ENCODE measurements at places on chromosomes 2 and 18.

- DNase-seq = no peak
These were observed 39.6 kb upstream of the PDK1 start for GRCh38 chr2:172516299-172516698.

GRCh38 chr18:32530947-32531651 is 60.4 kb upstream of the GAREM1 start:
- no peak for DNase-seq

DNA sequence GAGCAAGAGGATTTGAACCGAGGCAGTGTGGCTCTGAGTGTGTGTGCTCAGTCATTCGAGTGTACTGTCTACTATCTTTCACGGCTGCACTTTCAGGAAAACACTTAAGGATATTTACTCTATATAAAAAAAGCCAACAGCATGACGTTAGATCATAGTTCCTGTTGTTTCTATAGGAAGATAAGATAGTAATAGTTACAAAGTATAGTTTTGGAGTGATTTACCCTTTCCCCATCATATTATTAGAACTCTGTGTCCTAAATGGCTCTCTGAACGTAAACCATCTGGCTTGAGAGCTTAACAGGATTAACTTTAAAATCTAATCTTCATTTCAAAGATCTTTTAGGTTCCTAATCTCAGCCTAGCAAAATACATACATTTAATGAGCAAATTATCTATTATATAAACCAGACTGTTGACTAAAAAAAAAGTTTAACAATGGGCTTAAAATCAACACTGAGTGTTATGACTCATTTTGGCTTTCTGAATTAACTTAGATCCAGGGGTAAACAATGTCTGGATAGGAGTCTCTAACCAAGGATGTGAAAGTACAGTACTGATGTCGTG is 150.3 kb upstream of the DNMT3A start:
- DNase-seq = no peak

- DNase-seq = no peak
These were observed 20.9 kb downstream of the MMADHC start for GRCh38 chr2:149566652-149567051.

GRCh38 chr18:25125680-25126079 is 226.3 kb downstream of the ZNF521 start:
- no peak for DNase-seq

DNA sequence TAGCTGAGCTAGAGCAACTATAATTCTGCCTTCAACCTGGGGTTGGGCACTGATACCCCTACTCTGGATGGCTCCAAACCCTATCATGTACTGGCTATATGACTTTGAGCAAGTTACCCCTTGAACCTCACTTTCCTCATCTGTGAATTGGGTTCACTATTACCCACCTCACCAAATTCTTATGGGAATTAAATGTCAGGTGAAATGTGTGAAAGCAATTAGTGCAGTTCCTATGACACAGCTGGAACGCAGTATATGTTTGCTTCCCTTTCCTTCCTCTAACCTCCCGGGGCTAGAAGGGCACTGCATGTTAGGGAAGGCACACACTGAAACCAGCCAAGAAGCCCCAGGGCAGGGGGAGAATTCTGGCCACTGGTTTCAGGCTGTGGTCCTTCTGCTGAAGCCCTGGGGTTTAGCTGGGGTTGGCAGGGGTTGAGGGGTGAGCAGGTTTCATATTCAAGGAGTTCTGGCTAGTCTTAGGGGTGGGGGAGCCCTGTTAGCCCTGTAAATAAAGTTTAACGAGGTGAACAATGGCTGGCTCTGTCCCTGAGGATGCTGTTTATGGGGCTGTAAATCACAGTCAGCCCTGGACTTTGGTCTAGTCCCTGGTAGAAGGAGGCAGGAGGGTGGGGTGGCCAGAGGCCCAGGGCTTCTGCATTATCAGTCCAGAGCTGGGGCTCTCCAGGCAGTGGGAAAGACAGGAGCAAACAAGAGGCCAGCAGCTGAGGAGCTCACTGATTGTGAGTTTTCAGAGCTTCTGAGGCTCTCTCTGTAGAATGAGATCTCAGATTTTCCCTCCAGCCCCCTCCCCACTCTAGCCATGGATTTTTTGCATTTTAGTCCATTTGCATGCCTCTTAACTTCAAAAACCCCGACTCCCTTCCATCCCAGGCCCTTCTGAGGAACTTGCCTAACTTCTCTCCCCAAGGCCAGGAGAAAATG is 8.0 kb downstream of the PKDCC start:
- DNase-seq = no peak

GRCh38 chr18:40272630-40273231 is 1682.3 kb upstream of the PIK3C3 start:
- no peak for DNase-seq

- no peak for DNase-seq
These were observed 407.1 kb downstream of the SLC4A3 start for GRCh38 chr2:220034426-220035130.

DNA sequence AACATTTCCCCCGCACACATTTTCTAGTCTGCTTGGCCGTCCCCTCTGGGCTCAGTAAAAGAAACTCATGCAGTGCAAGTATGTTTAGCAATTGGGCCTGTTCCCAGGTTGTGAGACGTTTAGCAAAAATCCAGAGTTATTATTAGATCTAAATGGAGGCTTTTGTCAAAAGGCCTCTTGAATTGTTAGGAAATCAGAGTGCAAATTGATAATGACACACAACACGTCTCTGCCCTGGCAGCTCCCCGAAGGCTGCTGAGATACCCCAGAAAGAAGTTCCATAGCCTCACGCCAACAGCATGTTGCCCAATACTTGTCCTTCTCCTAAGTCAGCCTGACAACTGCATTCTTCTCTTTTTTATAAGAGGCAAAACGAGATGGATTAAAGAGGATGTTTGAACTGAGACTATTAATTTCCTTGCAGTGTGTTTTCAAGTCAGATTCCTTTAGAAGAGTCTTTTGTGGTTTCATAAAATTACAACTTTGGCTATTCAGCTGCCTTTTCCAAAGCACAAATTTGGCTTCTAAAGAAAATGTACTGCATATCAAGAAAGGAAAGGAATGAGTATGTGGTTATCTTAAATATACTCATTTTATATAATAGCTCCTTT is 202.2 kb downstream of the TRIB2 start:
- DNase-seq = no peak

Data from activated CD4-positive, alpha-beta T cell treated with anti-CD3 and anti-CD28 coated beads, Interleukin-2, amount 50 U/mL, for 24 hours (primary cell).